ENCODE measurements at places on chromosomes 7 and 10. TPM values are rescaled to one million over a fixed set of nuclear protein-coding genes. Genes with fewer than 3 reads are reported as not detected.

Gene SLC29A3
- total RNA-seq = 2.0 TPM

DNA sequence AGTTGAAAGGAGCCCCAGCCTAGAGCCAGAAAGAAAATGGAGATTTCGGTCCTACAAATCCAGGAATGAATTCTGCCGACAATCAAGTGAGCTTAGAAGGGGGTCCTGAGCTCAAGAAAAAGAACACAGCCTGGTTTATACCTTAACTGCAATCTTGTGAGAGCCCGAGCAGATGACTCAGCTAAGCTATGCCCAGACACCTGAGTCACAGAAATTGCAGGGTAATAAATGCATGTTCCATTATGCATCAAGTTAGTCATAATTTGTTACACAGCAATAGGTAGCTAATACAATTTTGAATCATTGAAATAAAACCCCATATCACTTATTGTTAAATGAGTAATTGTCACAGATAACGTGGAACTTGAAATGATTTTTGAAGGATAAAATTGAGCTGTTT lies 111.8 kb upstream of the FOXP2 start:
- no peak for DNase-seq

Gene ENKUR
- total RNA-seq = not detected

DNA sequence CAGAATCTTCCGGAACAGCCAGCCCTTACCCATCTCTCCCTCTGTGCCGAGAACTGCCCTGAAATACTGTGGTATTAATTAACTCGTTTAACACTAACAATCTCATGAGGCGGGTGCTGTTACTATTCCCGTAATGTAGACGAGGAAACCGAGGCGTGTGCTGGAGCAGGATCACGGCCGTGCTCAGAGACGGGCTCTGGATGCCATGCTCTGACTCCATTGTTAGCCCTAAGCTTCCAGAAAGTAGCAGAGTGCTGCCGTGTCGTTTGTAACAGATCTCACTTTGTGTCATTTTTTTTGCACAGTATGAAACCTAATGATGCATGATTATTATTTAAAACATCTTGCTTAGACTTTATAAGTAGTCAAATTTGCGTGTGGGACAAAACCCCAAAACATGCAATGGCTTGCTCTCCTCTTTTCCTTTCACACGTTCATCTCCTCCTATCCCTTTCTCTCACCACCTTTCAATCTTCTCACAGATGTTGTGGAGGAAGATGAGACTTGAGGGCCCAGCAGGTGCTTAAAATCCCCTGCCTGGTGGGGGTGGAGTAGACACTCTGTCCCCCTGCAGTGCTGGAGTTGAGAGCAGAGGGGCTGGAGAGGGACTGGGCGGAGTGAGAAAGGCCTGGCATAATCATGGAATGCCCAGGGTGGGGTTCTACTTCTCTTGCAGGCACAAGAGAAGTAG lies 482 bp upstream of the ACTR3C start:
- DNase-seq = no peak

DNA sequence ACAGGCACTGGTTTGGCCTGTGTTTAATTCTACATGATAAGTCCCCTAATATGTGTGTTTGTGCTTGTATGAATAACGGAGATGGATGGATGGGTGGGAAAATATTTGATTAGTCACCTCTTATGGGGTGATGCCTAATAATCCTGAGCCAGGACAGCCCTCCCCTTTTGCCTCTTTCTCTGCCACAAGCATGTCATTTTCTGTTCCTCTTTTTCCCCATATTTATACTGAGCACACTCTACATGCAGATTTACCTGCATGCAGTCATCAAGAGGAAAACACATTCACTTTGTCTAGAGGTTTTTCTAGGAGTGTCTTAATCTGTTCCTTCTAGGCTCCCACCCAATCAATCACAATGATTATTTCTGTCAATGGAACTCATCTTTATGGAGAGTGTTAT lies 111.6 kb upstream of the TBX20 start:
- no peak for DNase-seq

DNA sequence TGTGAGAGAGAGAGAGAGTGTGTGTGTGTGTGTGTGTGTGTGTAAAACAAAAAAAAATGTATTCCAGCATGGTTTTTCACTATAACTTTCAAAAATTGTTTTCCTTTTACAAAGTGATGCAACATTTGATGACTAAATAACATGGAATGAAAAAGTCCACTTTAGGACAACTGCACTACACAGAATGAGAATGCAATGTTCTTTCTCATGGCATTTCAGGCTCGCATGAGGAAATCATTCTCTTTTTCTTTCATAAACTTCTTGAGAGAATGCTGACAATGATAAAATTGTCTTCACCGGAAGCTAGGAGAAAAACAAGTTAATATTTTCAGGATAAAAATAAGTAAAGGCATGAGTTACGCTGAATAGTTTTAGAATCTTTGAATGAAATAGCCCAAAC lies 53.7 kb downstream of the SLC16A12 start:
- no peak for DNase-seq

Gene LIPN
- 0.22 TPM for total RNA-seq

DNA sequence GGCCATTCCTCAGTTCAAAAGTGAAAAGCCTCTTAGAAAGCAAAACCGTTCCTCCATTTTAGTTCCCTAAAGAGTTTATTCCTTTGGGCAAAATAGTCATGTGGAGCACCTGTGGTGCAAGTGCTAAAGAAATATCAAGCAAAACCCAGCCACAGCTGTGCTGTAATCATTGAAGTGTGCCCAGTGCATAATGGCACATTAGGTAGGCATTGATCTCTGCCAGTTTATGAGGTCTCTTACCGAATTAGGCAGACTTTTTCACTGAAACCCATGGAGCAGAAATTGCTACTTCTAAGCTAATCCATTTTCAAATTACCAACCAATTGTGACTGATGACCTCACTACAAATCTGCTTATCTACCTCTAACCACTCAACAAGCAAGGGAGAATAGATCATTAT lies 97.2 kb upstream of the SEMA3A start:
- no peak for DNase-seq

- DNase-seq = no peak
Measured at GRCh38 chr10:11720260-11720741, 21.9 kb upstream of the ECHDC3 start.

- DNase-seq = peak; percentile 20
Measured at GRCh38 chr10:570628-571163, 118.8 kb downstream of the DIP2C start.

- no peak for DNase-seq
Measured at GRCh38 chr10:50946991-50947781, 61.8 kb upstream of the A1CF start.

DNA sequence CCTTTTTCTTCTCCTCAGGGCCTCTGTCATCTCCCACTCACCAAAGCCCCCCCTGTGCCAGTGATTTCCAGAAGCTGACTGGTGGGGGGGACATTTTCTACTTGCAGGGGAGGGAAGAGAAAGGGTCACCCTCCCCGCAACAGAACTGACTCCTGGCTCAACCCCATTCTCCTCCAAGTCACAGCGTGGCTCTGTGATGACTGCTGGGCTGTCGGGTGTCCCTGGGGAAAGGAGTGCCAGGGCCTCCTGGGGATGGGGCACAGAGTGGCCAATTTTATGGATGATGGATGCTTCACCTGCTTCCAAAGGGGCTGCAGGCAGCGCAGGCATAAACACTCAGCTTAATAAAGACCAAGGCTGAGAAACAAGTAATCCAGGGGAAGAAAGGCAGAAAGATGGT lies 523.0 kb downstream of the PTPRN2 start:
- no peak for DNase-seq

DNA sequence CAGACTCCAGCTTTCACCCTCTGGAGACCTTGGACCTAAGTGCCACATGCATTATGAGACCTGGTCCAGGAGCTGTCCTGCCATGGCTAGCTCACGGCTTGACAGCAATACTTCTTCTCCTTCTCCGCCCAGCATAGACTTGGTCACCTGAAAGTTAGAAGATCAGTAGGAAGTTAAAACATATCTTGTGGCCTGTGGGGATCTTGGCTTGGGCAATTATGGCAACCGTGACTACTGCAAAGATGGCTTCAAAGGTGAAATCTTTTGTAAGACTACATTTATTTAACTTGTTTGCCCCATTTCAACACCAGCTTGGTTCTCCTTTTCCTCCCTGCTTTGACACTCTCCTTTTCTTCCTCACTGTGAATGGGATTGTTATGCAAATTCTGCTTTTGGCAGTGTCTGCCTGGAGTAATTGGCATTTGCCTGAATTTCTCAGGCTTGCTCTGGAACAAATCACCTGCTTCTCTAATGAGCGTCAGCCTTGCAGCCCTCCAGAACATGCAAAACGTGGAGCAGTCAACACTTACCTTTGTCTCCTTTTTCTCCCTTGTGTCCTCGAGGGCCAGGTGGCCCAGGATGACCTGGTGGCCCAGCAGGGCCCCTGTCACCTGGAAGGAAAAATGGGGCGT lies 53.4 kb downstream of the COL17A1 start:
- DNase-seq = no peak

DNA sequence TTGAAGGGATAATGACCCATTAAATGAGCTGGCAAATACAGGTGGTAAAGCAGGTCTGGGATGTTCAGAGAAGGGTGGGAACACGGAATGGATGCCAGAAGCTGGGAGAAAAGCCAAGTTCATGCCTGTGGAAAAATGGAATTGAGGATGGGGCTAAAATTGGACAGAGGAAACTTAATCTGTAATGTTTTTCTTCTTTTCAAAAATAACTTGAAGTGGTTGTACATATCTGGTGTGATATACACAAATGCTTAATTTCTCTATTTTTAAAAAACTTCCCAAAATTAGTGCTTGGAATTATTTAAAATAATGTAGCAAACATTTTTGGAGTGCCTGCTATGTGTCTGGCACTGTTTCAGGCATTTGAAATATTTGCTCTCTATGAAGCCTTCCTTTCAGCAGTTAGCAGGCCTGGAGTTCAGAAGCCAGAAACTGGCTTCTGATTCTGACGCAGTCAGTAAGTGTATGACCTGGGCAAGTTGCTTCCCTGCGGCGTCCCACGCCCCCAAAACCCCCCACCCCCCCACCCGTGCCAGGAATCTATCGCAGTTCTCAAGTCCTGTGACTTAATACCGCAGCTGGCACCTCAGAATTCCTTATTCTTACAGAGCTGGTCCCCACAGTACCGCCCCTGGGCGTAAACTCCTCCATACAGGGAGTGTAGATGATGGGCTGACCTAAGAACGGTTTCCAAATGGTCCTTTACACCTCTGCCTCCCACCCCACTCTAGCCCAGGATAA lies 828 bp upstream of the MALSU1 start:
- DNase-seq = no peak

Gene SVOPL
- total RNA-seq = not detected
